GM13977 (cell line): ENCODE measurements at places on chromosomes 13 and 19.

DNA sequence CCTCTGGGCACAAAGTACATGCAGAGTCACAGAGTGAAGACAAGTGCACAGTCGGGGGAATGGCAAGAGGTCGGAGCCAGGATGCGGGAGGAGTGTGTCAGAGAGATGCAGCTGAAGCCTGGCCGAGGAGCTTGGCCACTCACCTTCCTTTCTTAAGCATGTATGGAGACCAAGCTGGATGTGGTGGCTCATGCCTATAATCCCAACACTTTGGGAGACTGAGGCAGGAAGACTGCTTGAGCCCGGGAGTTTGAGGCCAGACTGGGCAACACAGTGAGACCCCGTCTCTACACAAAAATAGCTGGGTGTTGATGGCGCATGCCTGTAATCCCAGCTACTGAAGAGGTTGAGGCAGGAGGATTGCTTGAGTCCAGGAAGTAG, 67.0 kb downstream of the LATS2 start:
- no peak for DNase-seq

DNA sequence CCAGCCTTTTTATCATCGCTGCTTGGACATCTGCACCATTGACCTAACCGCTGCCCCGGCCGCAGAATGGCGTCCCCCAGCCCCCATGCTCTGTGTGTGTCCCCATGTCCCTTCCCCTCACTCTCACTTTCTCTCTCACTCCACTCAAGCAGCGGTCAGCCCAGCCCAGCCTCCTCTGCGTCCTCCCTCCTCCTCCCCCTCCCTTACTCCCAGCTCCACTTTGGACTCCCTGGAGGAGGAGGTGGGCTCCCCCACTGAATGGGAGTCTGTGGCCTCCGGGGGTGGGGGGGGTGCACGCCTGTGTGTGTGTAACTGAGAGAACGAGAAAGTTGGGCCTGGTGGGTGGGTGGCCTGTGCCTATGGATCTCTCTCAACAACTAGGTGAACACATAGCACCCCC, 2.2 kb downstream of the MAP2K7 start:
- DNase-seq, result no peak

- no peak for DNase-seq
Observed at GRCh38 chr13:66369666-66370065, 860.5 kb downstream of the PCDH9 start.

- DNase-seq, result no peak
Observed at GRCh38 chr13:100872761-100873160, 198.2 kb upstream of the TMTC4 start.

- DNase-seq, result no peak
Observed at GRCh38 chr19:14540741-14541525, 11.5 kb downstream of the TECR start.

DNA sequence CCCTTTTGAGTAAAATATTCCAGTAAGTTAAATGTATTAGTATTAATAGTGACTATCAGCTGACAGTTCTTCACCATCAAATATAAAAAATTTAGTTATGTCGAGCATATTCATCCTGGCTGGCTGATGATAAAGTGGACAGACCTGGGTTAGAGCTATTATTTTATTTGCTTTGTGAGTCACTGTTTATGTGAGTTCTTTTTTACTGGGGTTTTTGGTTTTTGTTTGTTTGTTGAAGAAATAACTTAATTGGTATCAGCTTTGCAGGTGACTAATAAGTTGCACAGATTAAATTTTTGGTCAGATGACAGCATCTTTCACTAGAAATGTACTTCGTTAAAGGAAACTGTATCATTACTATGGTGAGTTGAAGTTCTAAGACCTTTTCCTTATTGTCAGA, 224.7 kb downstream of the GGACT start:
- no peak for DNase-seq

DNA sequence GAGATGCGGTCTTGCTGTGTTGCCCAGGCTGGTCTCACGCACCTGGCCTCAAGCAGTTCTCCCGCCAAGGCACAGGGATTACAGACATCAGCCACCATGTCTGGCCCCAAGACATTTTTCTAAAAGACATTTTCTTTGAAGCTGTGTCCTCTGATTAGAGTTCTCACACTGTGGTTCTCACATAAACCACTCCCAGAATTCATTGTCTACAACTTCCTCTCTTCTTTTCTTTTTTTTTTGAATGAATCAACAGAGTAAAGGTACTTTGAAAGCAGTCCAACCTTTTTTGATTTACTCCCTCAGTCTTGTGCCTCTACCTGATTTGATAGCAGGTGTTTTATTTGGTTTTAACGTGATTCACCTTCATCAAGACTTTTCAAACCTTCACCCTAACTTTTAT, 14.3 kb upstream of the SHD start:
- no peak for DNase-seq

GRCh38 chr13:44679597-44679996, 103.5 kb upstream of the TSC22D1 start:
- no peak for DNase-seq

GRCh38 chr13:66076417-66076816, 1153.7 kb downstream of the PCDH9 start:
- DNase-seq, result no peak

DNA sequence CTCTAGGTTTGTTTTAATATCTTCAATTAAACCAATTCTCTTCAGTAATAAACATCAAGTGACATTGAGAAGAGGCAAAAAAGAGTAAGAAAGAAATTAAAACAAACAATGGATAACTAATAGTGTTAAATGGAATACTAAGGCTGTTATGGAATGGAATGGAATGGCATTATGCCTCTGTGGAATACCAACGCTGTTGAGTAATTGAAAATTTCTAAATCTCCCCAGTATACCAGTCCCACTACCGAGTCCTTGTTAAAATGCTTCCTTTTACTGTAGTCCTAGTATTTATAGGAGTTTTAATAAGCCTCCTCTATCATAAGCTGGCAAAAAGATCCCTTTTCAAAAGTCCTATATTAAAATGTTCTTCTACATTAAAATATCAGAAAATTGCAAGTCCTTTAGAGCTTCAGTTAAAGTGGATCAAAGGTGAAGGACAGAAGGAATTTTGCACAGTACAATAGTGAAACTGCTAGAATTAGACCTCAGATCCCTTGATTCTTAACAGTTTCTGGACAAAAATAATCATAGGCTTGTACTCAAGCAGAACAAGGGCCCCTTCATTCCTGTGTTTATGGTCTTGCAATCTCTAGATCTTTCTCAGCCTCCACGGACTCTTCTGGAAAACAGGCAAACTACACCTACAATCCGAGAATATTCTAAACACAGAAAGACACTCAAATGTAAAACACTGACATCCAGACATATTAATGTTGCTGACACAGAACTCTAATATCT, 128.2 kb downstream of the PCDH9 start:
- no peak for DNase-seq

DNA sequence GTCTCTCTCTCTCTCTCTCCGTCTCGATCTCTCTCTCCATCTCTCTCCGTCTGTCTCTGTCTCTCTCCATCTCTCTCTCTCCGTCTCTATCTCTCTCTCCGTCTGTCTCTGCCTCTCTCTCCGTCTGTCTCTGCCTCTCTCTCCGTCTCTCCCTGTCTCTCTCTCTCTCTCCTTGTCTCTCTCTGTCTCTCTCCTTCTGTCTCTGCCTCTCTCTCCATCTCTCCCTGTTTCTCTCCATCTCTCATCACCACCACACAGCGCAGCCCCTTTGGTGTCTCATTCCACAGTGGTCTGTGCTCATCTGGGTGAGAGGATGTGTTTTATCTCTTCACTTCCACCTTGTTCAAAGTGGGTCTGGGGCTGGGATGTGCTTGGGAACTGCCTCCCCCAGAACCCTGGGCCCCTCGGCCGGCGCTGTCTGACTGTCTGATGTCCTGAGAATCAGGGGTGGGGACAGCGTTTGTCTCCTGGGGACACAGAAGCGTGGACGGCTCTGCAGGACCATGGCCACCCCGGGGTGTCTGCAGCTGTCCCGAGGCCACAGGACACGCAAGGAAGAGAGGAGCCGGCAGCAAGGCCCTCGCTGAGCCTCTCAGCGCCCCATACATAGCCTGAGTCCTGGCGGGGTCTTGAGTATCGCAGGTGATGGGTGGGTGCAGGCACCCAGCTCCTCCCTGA, 40.2 kb upstream of the C13orf46 start:
- DNase-seq, result no peak

GRCh38 chr19:359653-359925, 15.0 kb upstream of the MIER2 start:
- DNase-seq, result no peak

- no peak for DNase-seq
Observed at GRCh38 chr19:49954092-49954829, 6.7 kb downstream of the SIGLEC11 start.

GRCh38 chr13:76552041-76552772, 334.0 kb downstream of the KCTD12 start:
- DNase-seq, result no peak

- no peak for DNase-seq
Observed at GRCh38 chr13:54347531-54347930, 1318.9 kb downstream of the OLFM4 start.

DNA sequence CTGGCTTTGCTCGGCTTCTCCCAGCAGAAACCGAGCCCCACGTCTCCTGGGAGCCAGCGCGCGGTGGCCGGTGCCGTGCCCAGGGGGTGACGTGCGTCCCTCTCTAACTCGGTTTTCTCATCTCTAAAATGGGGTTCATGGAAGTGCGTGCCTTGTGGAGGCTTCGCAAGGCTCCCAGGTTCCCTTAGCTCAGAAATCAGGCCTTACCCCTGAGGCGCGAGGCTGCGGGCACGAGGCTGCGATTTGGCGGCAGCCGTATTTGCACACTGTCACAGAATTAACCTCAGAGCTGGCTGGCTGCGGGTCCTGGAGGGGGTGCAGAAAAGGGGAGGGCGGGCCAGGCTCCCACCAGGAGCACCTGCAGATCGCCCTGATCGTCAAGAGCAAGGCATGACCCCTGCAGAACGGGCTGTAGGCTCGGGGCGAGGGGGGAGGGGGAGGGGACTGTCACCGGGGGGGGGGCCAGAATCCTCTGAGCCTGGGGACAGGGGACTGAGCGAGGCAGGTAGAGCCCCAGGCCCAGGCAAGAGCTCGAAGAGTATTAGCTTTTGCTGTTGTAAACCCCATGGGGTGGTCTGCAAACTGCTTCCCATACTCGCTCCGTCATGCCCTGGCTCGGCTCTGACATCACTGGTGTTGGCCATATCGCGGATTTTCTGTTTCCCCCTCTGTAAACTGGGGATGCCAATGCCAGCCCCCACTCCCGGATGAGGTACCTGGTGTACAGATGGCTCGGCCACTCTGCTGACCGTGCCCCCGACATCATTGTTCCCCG, 62.2 kb downstream of the CCNE1 start:
- DNase-seq, result no peak

DNA sequence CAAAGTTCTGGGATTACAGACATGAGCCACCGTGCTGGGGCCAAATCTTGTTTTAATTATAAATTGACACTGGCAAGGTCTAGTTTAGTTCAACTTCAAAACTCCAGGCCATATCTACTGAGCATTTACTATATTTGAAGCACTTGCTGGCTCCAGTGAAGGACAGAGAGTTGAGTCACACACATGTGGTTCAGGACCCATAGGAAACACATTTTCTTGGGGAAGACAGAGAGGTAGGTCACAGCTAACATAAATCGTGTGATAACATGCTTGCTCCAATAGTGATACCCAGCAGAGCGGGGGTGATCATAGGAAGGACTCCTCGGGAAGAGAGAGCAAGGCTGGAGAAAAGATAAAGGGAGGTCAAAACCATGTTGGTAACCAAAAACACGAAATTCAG, 170.6 kb upstream of the TSC22D1 start:
- no peak for DNase-seq

GRCh38 chr13:105735281-105735680, 800.2 kb downstream of the EFNB2 start:
- DNase-seq, result no peak

DNA sequence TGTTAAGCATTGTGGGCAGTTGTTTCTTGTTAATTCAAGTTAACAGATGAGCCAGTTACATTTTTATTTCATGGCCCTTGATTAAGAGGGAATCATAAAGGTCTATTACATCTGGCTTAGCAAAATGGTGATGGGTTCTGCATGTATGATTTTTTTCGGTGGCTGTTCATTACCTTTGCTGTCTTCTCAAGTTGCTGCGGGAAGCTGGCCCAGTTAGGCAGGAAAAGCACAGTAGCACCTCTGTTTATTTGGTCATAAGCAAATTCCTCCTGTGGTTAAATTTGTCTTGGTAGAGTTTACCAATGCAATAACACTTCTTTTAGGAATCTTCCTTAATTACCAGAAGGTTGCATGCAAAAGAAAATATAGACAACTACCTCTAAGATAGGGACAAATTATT, 104.5 kb downstream of the FRY start:
- no peak for DNase-seq

DNA sequence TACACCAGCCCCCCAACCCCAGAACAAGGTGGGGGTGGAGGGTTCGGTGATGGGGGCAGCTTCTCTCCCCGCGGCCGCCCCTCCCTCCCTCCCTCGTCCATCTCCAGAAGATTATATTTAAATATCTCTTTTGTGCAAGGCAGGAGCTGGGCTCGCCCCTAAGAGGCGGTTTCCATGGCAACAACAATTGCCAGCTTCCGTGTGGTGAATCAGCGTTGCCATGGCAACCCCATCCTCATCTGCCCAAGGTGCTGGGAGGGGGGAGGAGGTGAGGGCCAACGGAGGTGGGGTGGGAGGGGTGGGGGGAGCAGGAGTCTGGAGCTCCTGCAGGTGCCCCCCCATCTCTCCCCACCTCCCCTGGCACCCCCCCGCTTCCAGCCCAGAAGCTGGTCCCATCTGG, 46.4 kb downstream of the CELF5 start:
- DNase-seq, result peak; percentile 62

DNA sequence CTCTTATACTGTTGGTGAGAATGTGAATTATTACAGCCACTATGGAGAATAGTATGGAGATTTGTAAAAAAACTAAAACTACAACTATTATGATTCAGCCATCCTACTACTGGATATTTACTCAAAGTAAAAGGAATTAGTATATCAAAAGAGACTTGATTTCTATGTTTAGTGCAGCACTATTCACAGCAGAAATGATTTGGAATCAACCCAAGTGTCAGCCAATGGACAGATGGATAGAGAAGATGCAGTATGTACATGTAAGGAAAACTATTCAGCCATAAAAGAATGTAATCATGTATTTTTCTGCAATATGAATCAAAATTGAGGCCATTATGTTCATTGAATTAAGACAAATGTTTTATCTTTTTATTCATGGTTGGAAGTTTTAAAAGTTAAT, 1705.5 kb downstream of the SLITRK1 start:
- no peak for DNase-seq

- no peak for DNase-seq
Observed at GRCh38 chr19:15291089-15291488, 41.2 kb downstream of the BRD4 start.
